ENCODE measurements at places on chromosomes 13 and 19. TPM values are rescaled to one million over a fixed set of nuclear protein-coding genes. Genes with fewer than 3 reads are reported as not detected.
A peak's percentile ranks its signal among the peaks of the same experiment; 100 is the strongest.

DNA sequence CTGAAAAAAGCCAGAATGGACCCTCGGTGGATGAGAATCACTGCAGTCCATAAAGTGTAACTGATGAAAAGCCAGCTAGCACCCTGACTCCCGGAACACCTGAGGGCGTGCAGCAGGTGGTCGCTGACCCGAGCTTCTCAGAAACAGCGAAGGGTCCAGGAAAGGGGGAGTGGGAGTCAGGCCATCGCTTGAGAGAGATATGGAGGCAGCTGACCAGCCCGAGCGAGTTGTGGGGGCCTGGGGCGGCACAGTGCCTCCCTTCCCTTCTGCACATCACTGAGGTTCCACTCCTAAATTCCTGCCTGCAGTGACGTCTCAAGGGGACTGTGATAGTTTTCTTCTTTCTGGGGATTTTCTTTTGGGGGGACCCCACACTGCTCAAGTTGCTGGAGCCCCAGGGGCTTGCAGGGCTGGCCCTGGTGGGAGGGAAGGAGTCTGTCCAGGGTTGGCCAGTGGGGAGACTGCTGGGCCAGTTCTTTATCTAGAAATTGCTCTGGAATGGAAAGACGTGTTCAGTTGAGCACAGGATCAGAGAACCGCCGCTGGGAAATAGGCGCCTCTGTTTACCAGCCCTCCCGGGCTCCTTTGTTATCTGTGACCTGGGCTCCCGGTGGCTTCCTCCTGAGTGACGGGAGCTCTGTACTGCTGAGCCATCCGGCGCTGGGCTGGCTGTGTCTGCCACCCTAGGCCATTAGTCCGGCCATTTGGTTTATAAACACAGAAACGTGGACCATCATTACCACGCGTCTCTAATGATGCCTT is 71.3 kb downstream of the RAB20 start:
- no peak for DNase-seq
- peaks cover 4% of the 10 kb centered on the region for H3K27me3 ChIP-seq
- H3K36me3 ChIP-seq, result no peaks in the 10 kb centered on the region
- no peaks in the 10 kb centered on the region for H3K4me1 ChIP-seq

The TMEM38A gene
- 0.27 TPM for total RNA-seq

The ZNF728 gene
- not detected for total RNA-seq

The RASGRP4 gene
- 2.8 TPM for total RNA-seq

The TMEM221 gene
- not detected for total RNA-seq

DNA sequence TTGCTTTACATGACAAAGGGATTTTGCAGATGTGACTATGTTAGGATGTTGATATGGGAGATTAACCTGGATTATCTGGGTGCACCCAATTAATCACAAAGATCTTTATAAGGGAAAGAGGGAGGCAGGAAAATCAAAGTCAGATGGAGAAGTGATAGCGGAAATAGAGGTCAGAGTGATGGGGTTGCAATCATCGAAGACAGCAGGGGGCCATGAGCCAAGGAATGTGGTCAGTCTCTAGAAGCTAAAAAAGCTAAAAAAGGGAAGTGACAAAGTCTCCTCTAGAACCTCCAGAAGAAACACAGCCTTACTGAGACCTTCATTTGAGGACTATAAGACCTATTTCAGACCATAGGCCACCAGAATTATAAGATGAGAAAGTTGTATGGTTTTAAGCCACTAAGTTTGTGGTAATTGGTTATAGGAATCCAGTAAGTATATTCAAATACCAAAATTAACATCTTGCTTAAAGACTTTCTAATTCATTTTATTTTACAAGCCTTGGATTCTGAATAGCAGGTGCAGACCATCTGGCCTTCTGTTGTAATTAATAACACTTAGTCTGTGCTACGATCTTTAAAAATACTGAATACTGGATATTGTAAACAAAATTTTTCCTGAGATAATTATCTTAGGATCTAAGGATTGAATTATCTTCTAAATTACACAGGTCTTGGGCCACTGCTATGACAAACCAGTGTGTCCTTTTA is 493.4 kb upstream of the PCDH20 start:
- no peak overlapping the region for H3K4me3 ChIP-seq
- H3K36me3 ChIP-seq, result no peaks in the 10 kb centered on the region
- H3K27ac ChIP-seq, result no peak overlapping the region
- no peaks in the 10 kb centered on the region for H3K4me1 ChIP-seq
- no peak for DNase-seq
- no peaks in the 10 kb centered on the region for H3K27me3 ChIP-seq

The FAAP24 gene
- 2.1 TPM for total RNA-seq

DNA sequence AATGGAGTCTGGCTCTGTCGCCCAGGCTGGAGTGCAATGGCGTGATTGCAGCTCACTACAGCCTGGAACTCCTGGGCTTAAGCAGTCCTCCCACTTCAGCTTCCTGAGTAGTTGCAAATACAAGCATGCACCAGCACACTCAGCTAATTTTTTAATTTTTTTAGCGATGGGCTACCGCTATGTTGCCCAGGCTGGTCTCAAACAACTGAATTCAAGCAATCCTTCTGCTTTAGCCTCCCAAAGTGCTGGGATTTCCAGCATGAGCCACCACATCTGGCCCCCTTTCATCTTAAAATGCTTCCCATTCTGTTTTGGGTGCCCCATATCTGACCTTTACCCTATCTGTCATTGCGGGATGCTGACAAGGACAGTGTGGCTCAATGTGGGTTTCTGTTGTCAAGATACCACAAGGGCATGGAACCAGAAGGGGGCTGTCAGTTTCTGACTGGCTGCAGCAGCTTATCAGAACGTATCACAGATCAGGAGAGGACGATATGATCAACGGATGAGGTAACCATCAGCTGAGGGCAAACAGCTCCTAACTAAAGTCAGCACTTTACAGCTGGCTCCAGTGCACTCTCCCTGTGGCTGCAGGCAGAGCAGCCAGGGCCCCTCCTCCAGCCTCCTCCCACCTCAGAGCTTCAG is 32.4 kb downstream of the GPR42 start:
- no peak overlapping the region for H3K4me3 ChIP-seq
- H3K36me3 ChIP-seq, result peaks cover 2% of the 10 kb centered on the region
- H3K27ac ChIP-seq, result no peak overlapping the region
- no peak for DNase-seq
- peaks cover 5% of the 10 kb centered on the region for H3K4me1 ChIP-seq

The SNRPD2 gene
- total RNA-seq, result 333 TPM

The FOXA3 gene
- total RNA-seq, result not detected

DNA sequence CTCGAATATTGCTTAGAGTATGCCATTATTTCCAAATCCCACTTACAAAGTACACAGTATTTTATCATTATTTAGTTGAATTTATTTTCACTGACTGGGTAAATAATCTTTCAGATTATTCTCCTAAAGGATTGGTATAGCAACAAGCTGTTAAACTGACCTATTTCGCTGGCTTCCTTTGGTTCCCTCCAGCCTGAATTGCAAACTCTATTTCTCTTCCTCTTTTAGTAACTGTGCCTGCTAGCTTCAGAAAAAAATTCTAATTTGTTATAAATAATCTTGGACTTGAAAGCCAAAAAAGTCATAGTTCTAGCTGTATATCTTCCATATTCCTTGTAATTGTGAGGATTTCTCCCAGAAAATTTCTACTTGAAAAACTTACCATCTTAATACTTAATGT is 15.0 kb upstream of the CCNA1 start:
- no peak for DNase-seq
- H3K27me3 ChIP-seq, result peaks cover 76% of the 10 kb centered on the region
- H3K36me3 ChIP-seq, result no peaks in the 10 kb centered on the region
- peaks cover 17% of the 10 kb centered on the region for H3K4me1 ChIP-seq
- H3K4me3 ChIP-seq, result no peak overlapping the region

DNA sequence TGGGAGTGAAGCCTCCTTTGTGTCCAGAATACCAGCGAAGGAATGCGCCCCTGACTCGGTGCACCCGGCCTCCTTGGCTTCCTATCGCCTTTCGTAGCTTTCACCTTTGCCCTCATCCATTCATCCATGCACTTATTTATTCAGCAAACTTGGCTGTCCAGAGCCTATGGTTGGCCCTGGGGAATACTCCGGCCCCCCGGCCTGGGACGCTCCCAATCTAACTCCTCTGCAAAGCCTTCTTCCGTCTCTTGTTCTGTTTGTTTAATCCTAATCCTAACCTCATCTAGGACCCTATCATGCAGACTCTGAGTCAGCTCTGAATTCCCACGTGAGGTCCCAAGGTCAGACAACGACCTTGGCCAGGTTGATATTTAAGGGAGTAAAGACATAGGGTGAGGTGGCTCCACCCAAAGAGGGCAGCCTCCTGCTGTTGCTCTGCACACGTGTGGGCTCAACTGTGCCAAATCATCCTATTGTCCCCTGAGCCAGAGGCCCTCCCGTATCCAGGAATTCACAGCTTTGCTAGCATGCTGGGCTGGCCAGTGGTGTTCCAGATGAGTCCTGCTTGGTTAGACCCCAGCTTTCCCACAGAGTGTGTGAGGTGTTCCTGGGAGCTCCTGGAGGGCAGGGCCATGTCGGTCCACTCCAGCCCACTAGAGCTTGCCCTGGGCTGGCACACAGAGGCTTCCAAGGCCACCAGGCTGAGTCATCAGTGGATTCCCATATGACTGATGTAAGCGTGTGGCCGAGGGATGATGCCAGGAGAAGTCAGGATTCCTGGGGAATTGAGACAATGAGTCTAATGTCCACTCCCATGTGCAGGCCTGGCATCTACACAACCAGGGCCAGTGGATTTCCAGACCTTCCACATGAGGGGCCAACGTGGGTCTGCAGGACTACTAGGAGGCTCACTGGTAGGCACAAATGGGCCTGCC is 6.5 kb upstream of the CCNE1 start:
- no peaks in the 10 kb centered on the region for H3K36me3 ChIP-seq
- DNase-seq, result no peak
- no peaks in the 10 kb centered on the region for H3K4me1 ChIP-seq
- H3K4me3 ChIP-seq, result no peak overlapping the region
- H3K27me3 ChIP-seq, result no peaks in the 10 kb centered on the region

The ETV2 gene
- 0.52 TPM for total RNA-seq

The TMEM272 gene
- total RNA-seq, result 1.3 TPM

DNA sequence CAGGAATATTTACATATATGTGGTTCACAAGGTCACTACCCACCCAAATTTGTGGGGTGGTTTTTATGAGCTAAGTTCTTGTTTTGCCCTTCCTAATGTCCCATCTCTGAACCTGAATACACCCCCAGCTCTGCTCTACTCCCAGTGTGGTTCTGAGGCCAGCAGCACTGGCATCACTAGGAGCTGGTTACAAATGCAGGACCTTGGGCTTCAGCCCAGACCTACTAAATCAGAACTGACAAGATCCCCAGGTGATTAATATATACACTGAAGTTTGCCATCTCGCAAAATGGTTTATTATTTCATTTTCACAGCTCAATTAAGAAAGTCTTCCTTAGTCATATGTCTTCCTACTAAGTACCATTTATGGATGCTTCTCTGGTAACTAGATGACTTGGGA is 67.9 kb downstream of the FOXO1 start:
- H3K4me1 ChIP-seq, result peaks cover 73% of the 10 kb centered on the region
- no peak for DNase-seq
- H3K27ac ChIP-seq, result peak overlapping the region; percentile 94
- H3K27me3 ChIP-seq, result no peaks in the 10 kb centered on the region

The PSG7 gene
- total RNA-seq, result not detected

DNA sequence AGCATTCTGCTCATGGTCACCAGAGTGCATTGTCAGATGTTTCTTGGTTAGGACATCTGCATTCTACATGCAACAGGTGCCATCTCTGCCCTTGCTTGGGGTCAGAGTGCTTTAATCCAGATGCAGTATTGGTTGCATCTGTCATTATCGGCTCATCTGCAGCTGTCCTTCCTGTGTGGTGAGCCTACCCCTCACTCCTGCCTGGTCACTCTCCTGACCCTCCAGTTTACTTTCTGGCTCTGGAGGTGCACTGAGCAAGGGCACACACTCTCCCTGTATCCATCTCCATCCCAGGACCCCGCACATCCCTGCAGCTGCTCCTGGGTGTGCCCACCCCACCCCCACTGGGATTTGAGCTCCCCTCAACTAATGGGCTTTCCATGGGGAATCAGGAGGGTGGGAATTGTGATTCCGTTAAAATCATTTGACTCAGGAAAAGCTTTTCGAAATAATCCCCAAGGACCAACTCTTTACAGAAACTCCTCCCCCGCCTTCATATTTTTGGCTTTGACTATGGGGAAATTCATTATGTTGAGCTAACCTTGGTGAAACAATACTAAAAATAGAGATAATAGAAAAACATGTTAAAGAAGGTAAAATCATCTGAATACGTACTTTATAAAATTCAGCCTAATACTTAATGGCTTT is 70.2 kb downstream of the COL4A2 start:
- no peak for DNase-seq
- H3K27ac ChIP-seq, result no peak overlapping the region
- H3K4me3 ChIP-seq, result no peak overlapping the region
- peaks cover 35% of the 10 kb centered on the region for H3K27me3 ChIP-seq
- peaks cover 2% of the 10 kb centered on the region for H3K4me1 ChIP-seq

DNA sequence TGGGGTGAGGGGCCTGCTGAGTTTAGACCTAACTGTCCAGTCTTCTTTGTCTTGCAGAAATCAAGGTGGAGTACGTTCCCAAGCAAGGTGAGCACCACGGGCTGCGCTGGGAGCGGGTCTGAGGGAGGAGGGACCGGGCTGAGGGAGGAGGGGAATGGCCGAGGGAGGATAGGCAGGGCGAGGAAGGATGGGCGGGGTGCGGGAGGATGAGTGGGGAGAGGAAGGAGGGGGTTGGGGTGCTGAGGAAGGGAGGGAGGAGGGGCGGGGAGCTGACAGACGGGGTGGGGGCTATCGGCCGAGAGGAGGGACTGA is 18.5 kb downstream of the MYBPC2 start:
- peaks cover 24% of the 10 kb centered on the region for H3K27me3 ChIP-seq
- H3K27ac ChIP-seq, result no peak overlapping the region
- H3K4me3 ChIP-seq, result peak overlapping the region; percentile 61
- H3K36me3 ChIP-seq, result no peaks in the 10 kb centered on the region
- peaks cover 3% of the 10 kb centered on the region for H3K4me1 ChIP-seq
- DNase-seq, result no peak

DNA sequence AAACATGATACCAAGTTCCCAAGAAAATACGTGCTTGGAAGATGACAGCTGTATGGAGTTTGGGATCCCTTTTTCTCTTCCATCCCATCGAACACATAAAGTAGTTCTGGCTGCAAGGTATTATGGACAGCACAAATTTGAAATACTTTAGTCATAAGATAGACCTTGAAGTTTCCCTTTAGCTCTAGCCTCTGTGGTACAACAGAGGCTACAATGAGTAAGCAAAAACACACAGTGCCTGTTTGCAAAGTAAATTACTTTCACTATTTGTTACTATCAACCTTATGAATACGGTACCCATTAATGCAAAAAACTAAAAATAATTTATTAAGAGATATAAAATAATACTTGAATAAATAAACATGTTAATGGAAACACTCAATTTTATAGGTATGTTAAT is 21.0 kb upstream of the LRCH1 start:
- DNase-seq, result no peak
- H3K36me3 ChIP-seq, result no peaks in the 10 kb centered on the region
- no peak overlapping the region for H3K4me3 ChIP-seq
- peaks cover 19% of the 10 kb centered on the region for H3K27me3 ChIP-seq

All from T-helper 17 cell (primary cell).